Endothelial cell of umbilical vein (primary cell): ENCODE measurements at places on chromosomes 3 and 15.

GRCh38 chr3:128316481-128316891, 150.2 kb downstream of the DNAJB8 start:
- DNase-seq: no peak

DNA sequence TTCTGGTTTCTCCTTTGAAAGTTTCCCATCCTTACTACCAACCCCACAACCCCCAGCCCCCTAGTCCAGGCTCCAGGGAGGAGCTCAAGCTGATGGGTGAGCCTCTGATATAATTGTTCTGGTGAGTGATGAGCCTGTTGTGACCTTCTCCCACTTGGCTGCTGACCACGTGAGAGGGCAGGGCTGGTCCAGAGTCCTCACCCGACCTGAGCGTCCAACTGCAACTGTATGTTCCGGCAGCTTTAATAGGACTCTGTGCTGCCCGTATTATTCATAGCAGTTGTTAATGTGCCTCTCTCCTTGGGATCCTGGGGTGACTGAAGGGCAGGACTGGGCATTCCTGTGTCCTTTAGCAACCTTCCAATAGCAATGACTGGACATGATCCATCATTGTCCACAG, 56.2 kb downstream of the B3GNT5 start:
- no peak for DNase-seq

DNA sequence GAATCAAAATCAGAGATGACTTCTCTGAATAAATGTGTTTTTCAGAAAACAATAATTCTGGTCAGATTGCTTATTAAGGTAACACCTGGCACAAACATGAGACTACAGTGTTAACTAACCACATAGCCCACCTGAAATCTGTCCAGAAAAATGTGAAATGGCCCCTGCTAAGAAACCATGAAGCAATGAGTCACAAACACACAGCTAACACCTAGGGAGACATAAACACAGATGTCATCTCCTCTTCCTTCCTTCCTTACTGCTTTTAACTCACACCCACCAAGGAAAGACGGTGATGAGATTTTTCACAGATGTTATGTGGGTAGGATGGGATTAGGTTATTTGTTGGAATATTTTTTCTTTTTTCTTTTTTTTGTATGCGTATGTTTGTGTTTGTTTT, 315.0 kb upstream of the STAC start:
- DNase-seq: no peak

GRCh38 chr15:36484038-36484778, 95.2 kb upstream of the CDIN1 start:
- DNase-seq: no peak

- peak; percentile 57 for DNase-seq
These were observed 16.7 kb upstream of the WNT7A start for GRCh38 chr3:13896473-13897154.

- DNase-seq: no peak
These were observed 266.3 kb downstream of the RPLP1 start for GRCh38 chr15:69718916-69719315.

- DNase-seq: peak; percentile 87
These were observed 333.4 kb downstream of the THSD4 start for GRCh38 chr15:71448688-71449114.

DNA sequence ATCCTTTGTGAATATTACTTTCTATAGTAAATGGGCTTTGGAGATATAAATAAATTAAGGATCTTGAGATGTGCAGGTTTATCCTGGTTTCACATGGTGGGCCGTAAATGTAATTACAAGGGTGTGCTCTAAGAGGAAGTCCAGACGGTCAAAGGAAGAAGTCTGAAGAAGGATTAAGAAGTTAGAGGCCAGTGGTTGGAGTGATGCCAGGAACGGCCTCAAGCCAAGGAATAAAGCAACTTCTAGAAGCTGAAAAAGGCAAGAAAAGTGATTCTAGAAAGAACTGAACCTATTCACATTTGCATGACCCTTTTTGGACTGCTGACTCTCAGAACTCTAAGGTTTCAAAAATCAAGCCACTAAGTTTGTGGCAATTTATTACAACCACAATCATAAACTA, 981.3 kb upstream of the ALCAM start:
- DNase-seq: peak; percentile 6

DNA sequence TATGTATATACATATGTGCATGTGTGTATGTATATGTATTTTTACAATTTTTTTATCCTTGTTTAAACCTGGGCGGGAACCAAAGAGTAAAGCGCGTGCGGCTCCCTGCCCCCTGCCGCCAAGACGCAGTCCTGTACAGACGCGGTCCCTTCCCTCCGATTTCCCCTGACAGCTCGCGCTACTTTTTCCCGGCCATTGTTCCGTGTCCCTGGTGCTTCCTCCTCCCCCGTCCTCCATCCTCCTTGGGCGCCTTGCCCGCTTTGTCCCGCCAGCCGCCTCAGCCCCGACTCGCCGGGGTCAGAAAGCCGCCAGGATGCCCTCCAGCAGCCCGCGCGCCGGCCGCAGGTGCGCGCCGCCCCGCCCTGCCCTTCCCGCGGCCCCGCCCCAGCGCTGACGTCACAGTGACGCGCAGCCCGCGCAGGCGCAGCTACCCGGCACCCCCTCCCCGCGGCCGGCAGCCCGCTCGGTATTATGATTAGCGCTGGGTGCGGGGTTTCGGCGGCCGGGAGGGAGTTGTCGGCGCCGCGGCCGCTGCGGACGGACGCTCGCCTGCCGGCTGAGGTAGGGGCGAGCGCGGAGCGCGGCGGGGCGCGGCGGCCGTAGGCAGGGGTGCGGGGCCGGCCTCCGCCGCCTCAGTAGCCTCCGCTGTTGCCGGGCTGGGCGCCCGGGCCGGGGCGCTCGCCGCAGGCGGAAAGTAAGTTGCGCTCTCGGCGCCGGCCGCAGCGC, at the start of gene SNRK:
Gene SNRK, plus strand, starts transcription at position 426 of the 726 bp plus-strand sequence. CDS start 16,664 bp downstream, outside the sequence.
- DNase-seq: peak; percentile 99

- DNase-seq: no peak
These were observed 436.6 kb downstream of the VGLL3 start for GRCh38 chr3:86554383-86554782.

DNA sequence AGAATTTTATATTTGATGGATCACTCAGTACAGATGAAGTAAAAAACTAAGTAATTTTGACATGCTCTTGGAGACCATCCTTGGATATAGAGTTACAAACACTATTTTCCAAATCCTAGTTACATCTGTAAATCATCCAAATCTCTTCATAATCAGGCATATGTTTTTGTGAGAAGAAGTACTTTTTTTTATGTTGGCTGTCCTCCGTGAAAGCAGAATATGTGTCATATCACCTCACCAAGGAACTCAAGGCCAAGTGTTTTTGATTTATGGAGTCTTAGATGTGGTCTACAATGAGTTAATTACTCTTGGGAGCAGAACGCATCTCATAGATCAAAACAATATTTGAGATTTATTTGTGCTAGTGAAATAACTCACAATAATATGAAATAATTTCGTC, 416.5 kb upstream of the TGFBR2 start:
- DNase-seq: no peak

GRCh38 chr3:130627143-130627855, 110.3 kb downstream of the COL6A6 start:
- no peak for DNase-seq

- DNase-seq: no peak
These were observed 98.8 kb upstream of the MB21D2 start for GRCh38 chr3:193016437-193016901.

- DNase-seq: no peak
These were observed 6.8 kb upstream of the MAPK6 start for GRCh38 chr15:52012210-52012609.

- no peak for DNase-seq
These were observed 222.2 kb upstream of the ATP11B start for GRCh38 chr3:182570946-182571594.

DNA sequence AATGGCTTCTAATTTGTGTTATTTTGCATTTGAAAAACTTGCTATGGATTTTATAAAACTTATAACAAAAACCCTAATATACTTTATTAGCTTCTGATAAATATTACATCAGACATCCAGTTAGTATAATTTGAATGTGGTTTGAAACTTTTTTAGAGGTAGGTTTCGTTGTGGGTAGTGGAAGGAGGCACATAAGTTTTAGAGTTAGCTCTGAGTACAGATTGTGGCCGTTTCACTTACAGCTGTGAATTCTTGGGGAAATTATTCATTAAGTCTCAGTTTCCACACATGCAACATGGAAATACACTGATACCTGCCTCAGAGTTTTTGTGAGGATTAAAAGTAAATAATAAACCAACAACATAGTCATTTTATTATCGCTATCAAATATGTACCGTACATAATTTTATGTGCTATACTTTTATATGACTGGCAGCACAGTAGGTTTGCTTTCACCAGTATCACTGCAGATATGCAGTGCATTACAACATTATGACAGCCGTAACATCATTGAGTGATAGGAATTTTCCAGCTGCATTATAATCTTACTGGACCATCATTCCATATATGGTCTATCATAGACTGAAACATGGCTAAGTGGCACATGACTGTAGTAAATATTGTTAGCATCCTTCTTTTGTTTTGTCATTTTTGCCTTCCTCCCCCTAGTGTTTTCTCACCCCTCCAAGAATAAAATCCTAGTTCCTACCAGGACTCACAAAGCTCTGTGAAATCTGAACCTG, 175.6 kb downstream of the AKAP13 start:
- no peak for DNase-seq

DNA sequence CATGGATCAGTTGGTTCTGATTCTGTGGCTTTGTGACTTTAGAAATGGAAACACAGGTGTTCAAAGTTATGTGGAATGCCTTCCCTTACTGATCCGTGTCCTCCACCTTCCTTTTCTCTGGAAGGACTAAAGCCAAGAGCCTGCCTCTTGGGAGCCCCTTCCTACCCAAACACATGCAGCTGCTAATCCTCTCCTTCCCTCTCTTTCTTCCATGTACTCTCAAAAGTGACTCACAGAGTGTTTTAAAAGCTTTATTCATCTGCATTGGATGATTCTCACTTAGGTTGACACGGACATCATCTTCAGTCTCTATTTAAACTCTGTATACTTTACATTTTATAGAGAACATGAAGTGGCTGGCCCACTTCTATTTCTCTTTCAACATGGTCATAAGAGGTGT, 856.5 kb upstream of the ARPP21 start:
- no peak for DNase-seq

DNA sequence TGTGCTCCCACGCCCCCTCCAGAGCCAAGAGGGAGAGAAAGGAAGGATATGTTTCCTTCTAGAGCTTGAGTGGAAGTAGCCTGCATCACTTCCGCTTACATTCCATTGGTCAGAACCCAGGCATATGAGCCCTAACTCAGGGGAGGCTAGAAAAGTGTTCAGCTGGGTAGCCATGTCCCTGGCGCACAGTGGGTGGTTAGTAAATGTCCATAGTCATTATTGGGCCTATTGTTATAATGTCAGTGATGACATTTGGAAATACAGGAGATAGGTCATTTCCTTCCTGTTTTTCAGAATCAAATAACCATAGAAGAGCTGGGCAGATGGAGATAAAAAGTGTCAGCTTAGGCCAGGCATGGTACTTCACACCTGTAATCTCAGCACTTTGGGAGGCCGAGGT, 27.3 kb downstream of the CD276 start:
- DNase-seq: no peak

DNA sequence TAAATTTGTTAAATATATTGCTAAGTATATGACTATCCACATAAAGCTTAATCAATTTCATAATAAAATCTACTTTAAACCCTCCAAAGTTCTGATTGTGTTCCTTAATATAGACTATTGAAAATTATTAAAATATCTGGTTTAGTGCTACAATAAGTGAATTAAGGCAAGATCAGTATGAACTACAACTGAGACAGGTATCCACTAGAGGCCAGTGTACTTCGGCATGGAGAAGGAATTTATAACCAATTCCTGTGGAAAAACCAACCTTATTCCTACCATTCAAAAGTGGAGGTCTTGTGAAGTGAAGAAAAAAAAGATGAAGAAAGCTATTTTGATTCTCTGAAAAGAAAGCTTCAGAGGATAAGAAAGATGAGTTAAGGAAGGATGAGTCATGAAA, 237.7 kb downstream of the SUCLG2 start:
- no peak for DNase-seq

GRCh38 chr3:87311309-87311708, 34.9 kb upstream of the POU1F1 start:
- no peak for DNase-seq

DNA sequence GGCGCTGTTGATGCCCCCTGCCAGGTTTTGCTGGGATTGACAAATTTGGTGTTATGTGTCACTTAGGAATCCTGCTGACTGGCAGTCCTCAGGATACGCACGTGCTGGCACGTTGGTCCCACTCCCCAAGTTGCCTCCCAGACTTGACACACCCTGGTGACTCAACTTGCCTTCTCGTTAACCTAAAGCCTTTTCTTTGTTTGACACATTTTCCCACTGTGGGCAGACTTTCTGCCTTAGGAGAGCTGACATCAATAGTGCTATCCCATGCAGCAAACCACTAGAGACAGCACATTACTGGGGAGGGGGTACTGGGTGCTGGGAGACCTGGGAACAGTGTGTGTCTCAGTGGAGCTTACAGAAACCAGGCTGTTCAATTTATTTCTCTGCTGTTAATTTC, 104.3 kb downstream of the OXNAD1 start:
- DNase-seq: no peak

- DNase-seq: no peak
These were observed 14.1 kb downstream of the PTPN23 start for GRCh38 chr3:47394881-47395280.

DNA sequence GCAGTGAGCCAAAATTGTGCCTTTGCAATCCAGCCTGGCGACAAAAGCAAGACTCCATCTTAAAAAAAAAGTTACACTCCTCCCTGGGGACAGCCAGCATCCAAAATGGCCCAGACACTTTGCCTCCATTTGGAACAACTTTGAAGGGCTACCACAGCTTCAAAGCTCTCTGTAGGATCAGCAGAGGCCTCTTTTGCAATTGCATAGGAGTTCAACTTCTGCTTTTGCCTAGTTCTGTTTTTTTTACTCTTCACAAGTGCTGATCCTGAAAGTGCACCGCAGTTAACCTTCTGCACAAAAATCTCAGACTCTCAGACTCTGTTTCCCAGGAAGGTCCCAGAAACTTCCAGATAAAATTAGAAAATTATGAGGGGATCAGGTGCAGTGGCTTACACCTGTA, 25.2 kb upstream of the SLC4A7 start:
- DNase-seq: no peak

DNA sequence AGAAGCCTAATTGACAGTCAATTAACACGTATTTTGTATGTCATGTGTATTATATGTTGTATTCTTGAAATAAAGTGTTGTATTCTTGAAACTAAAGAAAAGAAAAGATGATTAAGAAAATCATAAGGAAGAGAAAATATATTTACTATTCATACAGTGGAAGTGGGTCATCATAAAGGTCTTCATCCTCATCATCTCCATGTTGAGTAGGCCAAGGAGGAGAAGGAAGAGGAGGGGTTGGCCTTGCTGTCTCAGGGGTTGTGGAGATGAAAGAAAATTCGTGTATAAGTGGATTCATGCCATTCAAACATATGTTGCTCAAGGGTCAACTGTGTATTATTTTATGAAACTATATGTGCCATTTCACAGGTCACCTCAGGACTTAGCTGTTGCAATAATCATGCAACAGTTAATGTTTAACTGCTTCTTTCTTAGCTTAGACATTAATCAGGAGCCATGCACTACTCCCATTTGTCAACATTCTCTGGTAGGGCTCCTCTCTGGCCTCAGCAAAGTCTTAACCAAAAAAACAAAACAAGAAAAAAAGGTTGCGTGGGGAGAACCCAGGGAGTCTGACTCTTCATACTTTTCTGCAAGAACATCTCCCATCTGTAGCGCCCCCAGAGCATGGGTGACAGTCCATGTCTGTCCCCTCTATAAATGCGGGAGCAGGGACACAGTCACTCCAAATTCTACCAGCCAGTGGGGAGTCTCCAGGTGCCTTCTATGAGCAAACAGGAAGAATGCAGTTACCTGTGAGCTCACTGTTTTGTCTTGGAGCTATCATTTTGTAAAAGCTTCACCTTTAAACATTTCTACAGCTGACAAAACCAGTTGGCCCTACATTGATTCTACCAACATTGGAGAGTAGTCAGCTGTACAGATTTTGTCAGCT, 19.9 kb upstream of the LRRC2 start:
- DNase-seq: no peak
